Fibroblast of upper back skin (primary cell): ENCODE measurements at places on chromosomes 7 and 10.

DNA sequence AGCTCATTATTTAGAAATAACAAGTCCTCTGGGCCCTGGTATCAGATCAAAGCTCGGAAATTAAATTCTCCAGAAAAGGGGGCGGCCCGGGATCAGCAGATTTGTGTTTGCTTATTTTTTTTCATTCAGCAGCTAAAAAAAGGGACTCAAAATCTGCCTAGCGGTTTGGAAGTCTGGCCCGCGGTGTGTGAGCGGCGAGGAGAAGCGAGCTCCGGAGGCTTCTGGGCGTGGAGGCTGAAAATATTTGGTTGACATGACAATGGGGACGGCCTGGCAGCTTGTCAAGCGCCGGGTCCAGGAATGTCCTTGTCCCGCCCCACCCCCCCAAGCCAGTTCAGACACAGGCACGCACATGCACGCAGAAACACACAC lies 43.4 kb downstream of the FOXL3 start:
- DNase-seq: peak; percentile 9

DNA sequence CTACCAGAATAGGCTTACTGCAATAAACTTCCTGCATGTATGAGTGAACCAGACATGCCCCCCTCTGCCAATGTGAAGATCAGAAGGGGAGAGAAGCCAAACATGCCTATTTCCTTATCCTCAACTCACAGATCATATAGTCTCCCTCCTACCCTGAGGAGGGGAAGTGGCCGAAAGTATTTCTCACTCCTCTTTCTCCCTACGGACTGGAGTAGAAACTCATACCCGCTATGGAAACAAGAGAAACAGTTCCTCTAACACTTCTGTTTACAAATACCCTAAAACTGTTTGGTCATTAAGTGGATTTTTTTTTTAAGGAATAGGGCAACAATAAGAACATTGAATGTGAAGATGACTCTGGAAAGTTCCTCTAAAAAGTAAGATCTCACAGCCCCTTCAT lies 31.4 kb downstream of the CCNJ start:
- DNase-seq: no peak

GRCh38 chr10:122019414-122019975 lies 30.5 kb downstream of the TACC2 start:
- DNase-seq: no peak

- no peak for DNase-seq
Observed at GRCh38 chr7:37408291-37409228, 40.1 kb downstream of the ELMO1 start.
